OCI-M1 (cell line): ENCODE measurements at places on chromosomes 1 and 21.

GRCh38 chr1:9371391-9371935 is 78.8 kb downstream of the SPSB1 start:
- DNase-seq = no peak

DNA sequence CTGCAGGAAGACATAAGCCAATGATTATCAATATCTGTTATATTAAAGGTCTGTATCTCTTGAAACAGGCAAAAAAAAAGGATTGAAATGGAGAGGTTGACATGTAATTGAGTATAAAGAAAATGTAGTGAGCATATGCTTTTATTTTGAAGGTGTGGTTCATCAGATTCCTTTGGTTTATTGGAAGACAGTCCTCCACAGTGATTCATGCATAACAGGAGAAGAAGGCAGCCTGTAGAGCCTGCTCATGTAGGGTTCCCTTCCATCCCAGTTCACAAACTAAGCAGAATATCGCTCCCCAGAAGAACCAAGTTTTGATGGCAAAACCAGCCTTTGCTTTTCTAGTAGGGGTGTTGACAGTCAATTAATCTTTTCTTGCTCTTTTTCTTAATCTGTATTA is 1016.8 kb upstream of the ADGRL4 start:
- DNase-seq = no peak

GRCh38 chr1:197692965-197693364 is 82.3 kb downstream of the DENND1B start:
- DNase-seq = peak; percentile 73

GRCh38 chr1:201771466-201771865 is 57.5 kb upstream of the IPO9 start:
- peak; percentile 14 for DNase-seq

DNA sequence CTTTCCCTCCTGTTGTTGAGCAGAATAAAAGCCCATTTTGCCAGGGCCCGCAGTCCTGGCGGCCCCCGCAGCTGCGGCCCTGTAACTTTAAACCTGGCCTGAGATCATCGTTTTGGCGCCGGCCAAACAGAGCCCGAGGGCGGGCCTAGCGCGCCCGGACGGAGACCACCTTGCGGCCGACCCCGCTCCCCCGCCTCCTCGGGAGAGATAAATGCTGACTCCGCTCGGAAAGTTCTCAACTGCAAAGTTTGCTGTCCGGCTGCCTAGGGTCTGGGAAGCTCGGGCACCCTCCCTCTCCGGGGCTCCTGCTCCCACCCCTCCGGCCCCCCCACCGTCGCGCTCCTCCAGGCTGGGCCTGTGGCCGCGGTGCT is at the start of gene PDPN:
PDPN (plus strand) TSS at position 238 of the 371 bp plus-strand sequence. CDS start 202 bp downstream, outside the sequence.
- DNase-seq = no peak

- DNase-seq = no peak
Measured at GRCh38 chr1:113747376-113747775, 11.9 kb downstream of the PHTF1 start.

GRCh38 chr1:150514913-150515327 is 632 bp upstream of the FALEC start:
- DNase-seq = no peak

- DNase-seq = no peak
Measured at GRCh38 chr1:63087966-63088365, 234.4 kb upstream of the FOXD3 start.

- peak; percentile 26 for DNase-seq
Measured at GRCh38 chr1:206708058-206708457, 23.4 kb downstream of the MAPKAPK2 start.

- no peak for DNase-seq
Measured at GRCh38 chr1:179380299-179380698, 14.5 kb downstream of the AXDND1 start.

GRCh38 chr1:7045897-7046296 is 260.6 kb downstream of the CAMTA1 start:
- no peak for DNase-seq

DNA sequence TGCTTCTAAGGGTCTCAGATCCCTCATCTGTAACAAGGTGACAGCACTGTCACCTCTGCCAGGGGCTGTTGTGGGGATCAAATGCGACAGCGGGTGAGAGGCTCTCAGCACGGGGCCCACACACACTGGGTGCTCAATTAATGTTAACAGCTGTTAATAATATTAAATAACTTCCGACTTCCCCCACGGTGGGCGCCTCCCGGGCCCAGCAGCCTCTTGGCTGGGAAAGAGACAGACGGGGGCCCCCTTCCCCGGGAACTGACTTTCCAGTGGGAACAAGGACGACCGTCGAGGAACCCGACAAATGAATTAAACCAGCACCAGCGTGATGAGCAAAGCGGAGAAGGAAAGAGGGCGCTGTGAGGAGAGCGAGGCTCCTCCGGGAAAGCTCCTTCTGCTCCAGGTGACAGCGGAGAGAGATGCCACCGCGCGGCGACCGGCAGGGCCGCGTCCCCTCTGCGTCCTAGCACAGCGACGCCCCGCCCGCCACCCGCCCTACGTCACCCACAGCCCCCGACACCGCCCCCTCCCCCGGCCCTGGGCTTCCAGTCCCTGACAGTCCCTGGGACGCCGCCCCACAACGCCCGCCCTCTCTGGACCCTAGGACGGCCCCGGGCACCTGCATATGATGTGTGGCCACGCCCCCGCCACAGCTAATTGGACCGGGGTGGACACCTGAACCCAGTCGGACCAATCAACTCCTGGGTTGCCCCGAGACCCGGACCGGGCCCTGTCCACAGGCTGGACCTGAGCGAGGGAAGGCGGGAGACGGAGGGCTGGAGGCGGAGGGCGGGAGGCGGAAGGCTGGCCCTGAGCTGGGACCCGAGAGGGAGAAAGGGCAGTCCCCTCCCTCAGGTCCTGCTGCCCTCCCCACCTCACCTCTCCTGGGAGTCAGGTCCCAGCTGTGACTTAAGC is 38.2 kb downstream of the MATN1 start:
- DNase-seq = no peak

- peak; percentile 67 for DNase-seq
Measured at GRCh38 chr1:221740369-221740992, 1.4 kb downstream of the DUSP10 start.

GRCh38 chr1:167599957-167600581 is 30.0 kb upstream of the RCSD1 start:
- peak; percentile 88 for DNase-seq

DNA sequence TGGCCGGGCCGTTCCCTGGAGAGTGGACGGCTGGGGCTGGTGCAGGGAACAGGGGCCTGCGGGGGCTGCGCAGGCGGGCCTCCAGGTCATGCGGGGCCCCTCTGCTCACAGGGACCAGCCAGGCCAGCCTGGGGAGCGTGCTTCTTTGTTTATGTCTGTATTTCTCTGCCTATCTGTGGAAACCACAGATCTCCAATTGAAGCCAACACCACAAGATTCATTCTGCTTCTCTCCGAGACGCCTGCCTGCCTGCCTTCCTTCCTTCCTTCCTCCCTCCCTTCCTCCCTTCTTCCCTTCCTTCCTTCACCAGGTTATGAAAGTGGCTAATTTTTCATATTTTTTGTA is 39.9 kb upstream of the HMGN1 start:
- DNase-seq = no peak

DNA sequence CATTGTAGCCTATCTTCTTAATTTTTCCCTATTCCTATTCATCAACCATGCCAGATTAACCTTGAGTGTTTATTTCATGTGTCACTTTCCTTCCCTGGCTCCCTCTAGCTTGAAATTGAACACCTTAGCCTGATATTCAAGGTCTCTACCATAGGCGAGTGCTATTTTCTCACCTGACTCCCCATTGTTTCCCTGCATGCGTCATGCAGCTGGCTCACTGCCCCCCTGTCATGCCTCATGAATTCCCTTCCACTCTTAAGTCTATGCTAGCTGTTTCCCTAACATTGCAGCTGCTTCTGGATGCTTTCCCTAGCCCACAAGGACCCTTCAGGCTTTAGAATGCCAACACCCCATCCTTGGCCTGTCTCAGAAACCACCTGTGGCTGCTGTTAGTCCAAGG is 56.7 kb upstream of the CD1D start:
- no peak for DNase-seq

- no peak for DNase-seq
Measured at GRCh38 chr21:17650292-17650691, 37.6 kb upstream of the BTG3 start.

DNA sequence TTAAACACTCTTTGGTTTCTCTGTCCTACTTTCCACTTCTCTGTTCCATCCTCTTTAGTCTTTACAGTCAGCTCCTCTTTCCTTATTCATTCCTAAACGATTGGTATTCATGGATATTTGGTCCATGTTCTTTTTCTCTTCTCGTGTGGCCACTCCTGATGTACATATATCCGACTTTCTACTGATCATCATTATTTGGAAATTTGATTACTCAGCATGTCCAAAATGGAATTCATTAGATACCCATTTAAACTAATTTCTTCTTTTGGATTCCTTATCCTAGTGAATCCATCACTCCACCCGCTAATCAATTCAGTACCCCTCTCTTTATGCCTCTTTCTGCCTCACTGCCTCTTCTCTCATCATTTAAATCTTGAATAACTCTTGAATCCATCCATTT is 43.8 kb upstream of the TNFSF18 start:
- DNase-seq = no peak

- DNase-seq = no peak
Measured at GRCh38 chr1:198636391-198636790, 2.4 kb upstream of the PTPRC start.

DNA sequence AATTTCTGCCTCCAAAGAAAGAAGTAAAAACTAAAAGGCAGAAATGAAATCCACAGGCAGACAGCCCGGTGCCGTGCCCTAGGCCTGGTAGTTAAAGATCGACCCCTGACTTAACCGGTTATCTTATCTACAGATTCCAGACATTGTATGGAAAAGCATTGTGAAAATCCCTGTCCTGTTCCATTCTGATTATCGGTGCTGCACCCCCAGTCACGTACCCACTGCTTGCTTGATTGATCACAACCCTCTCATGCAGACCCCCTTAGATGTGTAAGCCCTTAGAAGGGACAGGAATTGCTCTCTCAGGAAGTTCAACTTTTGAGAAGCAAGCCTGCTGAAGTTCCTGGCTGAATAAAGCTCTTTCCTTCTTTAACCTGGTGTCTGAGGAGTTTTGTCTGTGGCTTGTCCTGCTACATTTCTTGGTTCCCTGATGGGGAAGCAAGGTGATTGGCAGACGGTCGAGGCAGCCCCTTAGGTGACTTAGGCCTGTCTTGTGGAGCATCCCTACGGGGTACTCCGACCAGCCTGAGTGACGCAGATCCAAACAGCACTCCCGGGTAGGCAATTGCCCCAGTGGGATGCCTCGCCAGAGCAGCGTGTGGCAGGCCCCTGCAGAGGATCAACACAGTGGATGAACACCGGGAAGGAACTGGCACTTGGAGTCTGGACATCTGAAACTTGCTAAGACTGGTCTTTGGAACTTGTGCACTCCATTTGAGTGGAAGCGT is 111.2 kb upstream of the PPM1J start:
- DNase-seq = peak; percentile 72

DNA sequence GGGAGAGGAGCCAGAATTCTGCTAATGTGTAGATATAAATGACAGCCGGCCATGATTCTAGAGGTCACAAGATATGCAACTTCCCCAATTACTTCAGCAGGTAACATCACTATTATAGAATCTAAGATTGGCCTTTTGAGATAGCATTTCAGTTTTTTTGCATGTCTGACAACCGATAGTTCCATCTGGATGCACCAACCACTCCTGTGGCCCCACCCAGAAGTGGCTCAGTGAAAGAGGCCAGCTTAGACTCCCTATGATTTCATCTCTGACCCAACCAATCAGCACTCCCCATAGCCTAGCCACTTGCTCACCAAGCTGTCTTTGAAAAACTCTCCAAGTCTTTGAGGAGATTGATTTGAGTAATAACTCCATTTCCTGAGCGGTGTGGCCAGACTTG is 30.3 kb upstream of the NUF2 start:
- no peak for DNase-seq

- DNase-seq = peak; percentile 60
Measured at GRCh38 chr1:66271216-66271903, 262.6 kb upstream of the SGIP1 start.

- DNase-seq = no peak
Measured at GRCh38 chr1:220221269-220221668, 51.0 kb downstream of the RAB3GAP2 start.

GRCh38 chr1:48704736-48705135 is 72.0 kb downstream of the BEND5 start:
- DNase-seq = no peak

GRCh38 chr1:93502571-93502970 is 54.7 kb downstream of the FNBP1L start:
- DNase-seq = no peak

DNA sequence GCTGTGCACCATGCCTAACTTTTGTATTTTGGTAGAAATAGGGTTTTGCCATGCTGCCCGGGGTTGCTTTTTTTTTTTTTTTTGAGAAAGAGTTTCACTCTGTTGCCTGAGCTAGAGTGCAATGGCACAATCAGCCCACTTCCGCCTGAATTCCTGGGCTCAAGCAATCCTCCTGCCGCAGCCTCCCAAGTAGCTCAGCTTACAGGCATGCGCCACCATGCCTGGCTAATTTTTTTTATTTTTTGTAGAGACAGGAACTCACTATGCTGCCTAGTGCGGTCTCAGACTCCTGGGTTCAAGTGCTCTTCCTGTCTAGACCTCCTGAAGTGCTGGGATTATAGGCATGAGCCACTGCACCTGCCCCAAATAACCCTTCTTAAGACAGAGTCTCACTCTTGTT is 153.5 kb downstream of the SLC45A1 start:
- no peak for DNase-seq
